ENCODE measurements at places on chromosomes 13 and 19.

DNA sequence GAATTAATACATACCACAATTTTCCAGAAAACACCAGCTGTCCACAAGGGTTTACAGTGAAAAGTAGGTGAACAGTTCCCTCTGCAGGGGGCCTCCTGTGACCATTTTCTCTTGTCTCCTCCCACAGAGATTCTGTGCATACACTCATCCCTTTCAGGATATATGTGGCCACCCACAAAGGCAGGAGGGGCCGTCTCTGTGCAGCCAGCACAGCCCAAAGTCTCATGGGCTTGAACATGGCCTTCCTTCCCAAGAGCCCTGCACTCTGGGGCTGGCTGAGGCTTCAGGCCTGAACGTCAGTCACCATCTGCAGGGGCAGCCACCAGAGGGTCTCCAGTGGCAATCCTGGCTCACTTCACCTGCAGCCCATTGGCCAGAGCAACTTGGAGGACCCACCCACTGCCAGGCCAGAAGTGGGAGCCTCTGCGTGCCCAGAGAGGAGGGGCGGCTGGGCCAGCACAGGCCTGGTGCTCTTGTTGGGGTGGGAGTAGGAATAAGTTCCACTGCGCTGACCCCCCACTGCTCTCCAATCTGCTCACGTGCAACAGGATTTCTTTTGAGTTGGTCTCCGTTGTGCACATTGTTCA lies 25.1 kb downstream of the TMEM161A start:
- DNase-seq, result peak; percentile 50

- DNase-seq, result no peak
Observed at GRCh38 chr13:110055089-110055488, 251.9 kb downstream of the COL4A1 start.

GRCh38 chr19:7505288-7505681 lies 10.6 kb upstream of the ZNF358 start:
- no peak for DNase-seq

- DNase-seq, result no peak
Observed at GRCh38 chr19:13979686-13980085, 26.4 kb downstream of the RFX1 start.

DNA sequence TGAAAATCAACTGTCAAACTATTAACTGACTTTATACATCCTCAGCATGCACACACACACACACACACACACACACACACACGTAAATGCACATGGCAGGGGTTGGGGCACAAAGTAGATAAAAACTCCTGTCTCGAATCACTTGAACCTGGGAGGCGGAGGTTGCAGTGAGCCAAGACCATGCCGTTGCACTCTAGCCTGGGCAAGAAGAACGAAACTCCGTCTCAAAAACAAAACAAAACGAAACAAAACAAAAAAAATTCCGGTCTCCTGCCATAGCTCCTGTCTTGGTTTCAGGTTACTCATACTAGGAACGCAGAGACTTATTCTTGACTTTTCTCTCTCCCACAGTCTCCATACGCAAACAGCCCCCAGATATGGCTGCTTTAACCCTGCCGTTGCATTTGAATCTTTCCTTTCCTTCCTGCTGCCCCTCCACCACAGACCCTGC lies 148.9 kb downstream of the SHISA2 start:
- no peak for DNase-seq

GRCh38 chr19:7434391-7434790 lies 54.4 kb downstream of the PEX11G start:
- DNase-seq, result no peak

DNA sequence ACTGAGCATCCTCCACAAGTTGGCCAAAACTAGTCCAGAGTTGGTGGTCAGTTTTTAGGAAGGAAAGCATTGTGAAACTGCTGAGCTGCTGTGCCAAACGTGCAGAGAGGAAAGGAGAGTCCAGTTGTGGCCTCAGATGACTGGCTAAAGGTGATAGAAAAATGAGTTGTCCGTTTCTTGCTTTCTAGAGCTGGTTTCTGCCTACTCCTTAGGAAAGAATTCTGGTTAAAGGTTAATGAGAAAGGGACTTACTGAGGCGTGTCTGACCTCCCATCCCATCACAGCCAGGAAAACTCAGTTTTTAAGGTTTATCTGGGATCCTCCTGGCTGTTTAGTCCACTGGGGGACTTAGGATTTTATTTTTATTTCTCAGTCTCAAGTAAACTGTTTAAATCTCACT lies 1186.3 kb downstream of the UQCRFS1 start:
- DNase-seq, result no peak

DNA sequence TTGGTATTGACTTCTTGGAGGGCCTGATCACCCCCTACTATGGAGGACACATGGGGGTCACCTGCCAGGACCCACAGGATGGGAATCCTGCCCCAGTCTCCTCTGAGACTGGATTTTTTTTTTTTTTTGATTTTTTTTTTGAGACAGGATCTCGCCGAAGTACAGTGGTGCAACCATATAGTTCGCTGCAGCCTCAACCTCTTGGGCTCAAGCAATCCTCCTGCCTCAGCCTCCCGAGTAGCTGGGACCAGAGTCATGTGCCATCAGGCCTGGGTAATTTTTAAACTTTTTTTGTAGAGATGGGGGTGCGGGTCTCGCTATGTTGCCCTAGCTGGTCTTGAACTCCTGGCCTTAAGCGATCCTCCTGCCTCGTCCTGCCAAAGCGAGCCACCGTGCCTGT lies 14.2 kb upstream of the ADGRE5 start:
- DNase-seq, result no peak

DNA sequence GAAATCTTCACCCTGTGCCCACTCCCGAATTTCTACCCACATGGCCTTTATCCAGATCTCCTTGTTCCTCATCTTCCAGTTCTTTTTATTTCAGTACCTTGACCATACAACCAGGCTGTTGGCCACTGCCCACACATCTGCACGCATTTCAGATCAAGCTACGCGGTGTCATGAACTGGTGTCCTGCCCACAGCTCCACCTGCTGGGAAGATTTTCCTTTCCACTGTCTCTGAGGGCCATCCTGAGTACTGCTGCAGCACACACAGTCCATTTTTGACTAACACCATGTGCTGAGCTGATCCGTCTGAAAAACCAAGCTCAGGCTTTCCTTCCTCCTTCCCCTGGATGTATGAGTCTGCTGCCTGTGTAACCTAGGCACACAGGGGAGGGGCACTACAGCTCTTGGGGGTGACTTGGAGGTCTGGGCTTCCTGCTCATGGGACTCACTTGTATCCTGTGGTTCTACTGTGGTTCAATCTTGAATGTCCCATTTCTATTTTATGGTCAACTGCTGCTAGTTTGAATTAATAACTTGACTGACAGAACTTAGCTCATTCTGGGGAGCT lies 71.9 kb downstream of the WASF3 start:
- no peak for DNase-seq

GRCh38 chr19:10292789-10293636 lies 3.3 kb downstream of the ICAM5 start:
- no peak for DNase-seq

DNA sequence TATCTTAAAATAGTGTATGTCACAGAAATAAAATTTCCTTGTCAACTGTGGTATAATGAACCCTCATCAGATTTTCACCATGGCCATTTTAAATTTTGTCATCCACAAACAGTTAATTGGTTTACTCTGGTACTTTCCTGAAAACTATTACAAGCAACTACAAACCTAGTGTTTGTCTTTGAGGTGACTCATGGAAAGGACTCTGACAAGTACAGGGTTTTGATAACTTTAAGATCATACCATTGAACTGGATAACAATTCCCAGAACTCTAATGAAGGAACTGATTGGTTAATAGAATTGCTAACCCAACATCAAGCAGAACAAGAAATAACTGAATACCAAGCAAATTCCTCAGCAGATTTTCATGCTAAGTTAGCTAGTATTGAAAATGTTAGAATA lies 237.7 kb upstream of the IPO5 start:
- no peak for DNase-seq

- DNase-seq, result no peak
Observed at GRCh38 chr13:47110141-47110540, 213.3 kb upstream of the HTR2A start.

GRCh38 chr13:111630406-111630805 lies 310.0 kb downstream of the TEX29 start:
- no peak for DNase-seq

- DNase-seq, result peak; percentile 9
Observed at GRCh38 chr13:80196756-80197155, 144.2 kb downstream of the SPRY2 start.

- no peak for DNase-seq
Observed at GRCh38 chr19:35959968-35960320, 23.8 kb downstream of the LRFN3 start.

DNA sequence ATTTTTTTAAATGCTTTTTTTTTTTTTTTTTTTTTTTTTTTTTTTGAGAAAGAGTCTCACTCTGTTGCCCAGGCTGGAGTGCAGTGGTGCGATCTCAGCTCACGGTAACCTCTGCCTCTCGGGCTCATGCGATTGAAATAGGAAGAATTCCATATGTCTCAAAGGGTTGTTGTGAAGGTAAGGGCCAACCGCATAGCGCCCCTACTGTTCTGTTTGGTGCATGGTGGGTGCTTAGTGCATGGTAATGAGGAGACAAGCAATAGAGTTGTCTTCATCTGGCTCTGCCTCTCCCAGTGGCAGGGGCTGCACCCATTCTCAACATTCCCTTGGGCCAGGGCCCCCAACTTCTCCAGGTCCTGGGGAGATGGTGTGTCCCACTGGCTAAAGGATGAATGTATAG lies 68.7 kb downstream of the RASL11A start:
- DNase-seq, result no peak

GRCh38 chr19:29812881-29813275 lies 1.1 kb downstream of the CCNE1 start:
- no peak for DNase-seq

DNA sequence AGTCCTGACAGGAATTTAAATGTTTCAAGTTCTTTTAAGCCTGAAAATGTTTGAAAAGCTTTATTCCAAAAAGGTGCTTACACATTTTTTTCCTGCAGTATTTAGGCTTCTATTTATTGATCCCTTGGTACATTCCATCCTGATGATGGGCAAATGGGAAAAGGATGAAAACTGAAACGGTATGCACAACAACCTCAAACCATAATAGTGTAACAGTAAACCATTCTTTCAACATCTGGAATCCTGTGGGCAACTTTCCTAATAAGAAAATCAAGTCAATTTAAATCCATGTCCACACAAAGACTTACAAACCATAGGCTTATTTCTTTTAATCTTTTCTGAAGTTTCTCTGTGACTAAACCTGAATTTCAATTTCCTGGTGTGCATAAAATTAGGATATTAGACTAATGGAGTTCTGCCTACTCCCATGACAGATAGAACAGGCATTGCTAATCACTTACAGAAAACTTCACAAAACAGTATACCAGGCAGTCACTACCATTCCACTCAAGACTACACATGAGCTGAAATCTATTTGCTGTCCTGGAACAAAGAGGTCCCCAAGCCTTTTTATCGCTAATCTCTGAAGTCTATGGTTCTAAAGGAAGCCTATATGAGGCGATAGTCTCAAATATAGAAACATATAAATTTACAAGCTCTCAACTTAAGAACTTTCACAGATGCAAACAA lies 103.3 kb downstream of the DLEU7 start:
- no peak for DNase-seq

DNA sequence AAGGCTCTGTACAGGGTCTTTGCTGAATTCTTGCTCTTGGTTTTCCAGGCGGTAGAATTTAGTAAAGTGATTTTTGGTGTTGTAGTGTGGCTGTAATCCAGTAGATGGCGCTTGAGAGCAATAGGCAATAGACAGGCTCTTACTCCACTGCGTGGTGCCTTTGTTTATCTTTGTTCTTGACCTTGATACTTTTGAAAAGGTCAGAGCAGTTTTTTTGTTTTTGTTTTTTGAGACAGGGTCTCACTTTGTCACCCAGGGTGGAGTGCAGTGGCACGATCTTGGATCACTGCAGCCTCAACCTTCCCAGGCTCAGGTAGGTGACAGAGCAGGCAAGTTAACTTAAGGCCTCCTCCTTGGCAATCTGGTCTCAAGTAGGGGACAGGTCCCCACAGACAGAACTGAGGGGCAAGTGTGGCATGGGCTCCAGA lies 12.2 kb upstream of the LILRA5 start:
- peak; percentile 49 for DNase-seq

GRCh38 chr19:6020972-6021805 lies 43.2 kb upstream of the RANBP3 start:
- DNase-seq, result no peak

DNA sequence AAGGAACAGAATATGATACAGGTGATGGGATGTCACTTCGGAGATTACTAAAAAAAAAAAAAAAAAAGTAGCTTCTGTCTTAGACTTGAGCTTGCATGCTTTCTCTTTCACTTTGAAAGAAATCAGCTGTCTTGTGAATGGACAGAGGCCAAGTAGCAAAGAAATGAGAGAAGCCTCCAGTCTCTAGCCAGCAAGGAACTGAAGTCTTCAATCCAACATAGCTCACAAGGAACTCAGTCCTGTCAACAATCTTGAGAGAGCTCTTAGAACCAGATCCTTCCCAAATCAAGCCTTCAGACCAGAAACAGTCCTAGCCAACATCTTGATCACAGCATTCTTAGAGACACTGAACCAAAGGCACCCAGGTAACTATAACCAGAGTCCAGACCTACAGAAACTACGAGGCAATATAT lies 7.7 kb downstream of the N4BP2L2 start:
- peak; percentile 29 for DNase-seq

DNA sequence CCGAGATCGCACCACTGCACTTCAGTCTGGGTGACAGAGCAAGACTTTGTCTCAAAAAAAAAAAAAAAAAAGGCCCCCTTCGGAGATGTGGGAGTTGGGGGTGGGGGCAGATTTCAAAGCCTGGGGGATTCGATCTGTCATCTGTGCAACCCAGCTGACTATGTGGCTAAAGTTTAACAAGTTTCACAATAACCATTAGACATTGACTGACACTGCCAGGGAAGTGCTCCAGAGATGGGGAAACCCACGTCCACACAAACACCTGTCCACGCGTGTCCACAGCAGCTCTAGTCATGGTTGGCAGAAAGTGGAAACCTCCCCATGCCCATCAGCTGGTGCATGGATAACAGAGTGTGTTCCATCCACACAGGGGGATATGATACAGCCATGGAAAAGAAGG lies 37.6 kb upstream of the HOMER3 start:
- no peak for DNase-seq

DNA sequence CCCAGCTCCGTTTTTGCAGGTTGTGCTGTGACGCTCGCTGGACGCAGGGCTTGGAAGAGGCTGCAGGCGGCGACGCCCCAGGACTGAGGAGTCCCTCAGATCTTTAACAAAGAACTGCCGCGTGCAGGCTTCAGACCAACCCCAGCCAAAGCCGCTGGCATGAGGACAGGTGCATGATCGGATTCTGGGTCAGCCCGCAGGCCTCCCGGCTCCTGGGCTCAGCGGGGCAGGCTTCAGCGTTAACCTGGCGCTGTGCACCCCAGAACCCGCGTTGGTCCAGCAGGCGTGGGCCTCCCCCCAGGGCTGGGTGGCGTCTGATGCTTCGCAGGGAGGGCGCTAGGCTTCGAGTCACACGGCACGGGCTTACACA lies 920 bp upstream of the TIMM13 start:
- no peak for DNase-seq

GRCh38 chr13:94553766-94554165 lies 42.2 kb downstream of the TGDS start:
- no peak for DNase-seq
